ENCODE measurements at places on chromosomes 2 and 18.

DNA sequence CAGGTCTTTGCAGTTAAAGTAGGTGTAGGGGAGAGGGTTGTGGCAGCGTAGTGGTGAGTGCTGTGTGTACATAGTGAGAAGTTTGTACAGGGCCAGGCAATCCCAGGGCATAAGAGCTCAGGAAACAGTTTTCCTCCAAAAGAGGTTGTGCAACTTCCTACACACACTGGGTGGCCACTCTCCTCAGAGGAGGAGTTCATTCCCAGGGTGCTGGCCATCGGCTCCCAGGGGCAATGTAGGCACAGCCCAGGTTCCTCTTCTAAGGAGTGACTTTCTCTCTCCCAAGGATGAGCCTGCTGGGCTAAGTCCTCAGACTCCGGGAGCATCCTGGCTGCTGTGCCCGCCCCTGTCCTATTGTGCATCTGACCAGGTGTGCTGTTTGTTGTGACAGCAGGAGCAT lies 3.0 kb downstream of the ACOXL start:
- DNase-seq: no peak

GRCh38 chr2:55916473-55917049 lies 7.0 kb downstream of the EFEMP1 start:
- DNase-seq: no peak

DNA sequence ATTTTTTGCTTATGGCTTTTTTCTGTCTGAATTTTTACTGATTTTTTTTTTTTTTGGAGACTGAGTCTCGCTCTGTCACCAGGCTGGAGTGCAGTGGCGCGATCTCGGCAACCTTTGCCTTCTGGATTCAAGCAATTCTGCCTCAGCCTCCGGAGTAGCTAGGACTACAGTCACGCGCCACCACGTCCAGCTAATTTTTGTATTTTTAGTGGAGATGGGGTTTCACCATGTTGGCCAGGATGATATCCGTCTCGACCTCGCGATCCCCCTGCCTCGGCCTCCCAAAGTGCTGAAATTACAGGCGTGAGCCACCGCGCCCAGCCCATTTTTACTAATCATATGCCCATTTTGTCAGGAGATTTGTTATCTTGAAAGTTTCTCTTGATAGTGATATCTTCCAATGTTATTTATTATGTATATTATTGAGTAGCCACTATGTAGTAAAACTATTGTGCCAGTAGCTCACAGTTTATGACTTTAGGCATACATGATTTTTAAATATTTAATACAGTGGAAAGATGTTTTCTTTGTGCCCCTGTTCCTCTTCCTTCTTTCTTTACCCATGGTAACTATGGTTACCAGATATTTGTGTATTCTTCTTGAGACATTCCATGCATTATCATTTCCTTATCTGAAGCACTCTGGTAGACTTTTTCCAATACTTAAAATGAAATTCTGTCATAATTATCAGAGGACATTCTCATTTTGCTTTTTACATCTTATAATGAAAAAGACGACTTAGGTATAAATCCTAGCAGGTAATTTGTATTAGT lies 2.1 kb downstream of the HAT1 start:
- DNase-seq: no peak

DNA sequence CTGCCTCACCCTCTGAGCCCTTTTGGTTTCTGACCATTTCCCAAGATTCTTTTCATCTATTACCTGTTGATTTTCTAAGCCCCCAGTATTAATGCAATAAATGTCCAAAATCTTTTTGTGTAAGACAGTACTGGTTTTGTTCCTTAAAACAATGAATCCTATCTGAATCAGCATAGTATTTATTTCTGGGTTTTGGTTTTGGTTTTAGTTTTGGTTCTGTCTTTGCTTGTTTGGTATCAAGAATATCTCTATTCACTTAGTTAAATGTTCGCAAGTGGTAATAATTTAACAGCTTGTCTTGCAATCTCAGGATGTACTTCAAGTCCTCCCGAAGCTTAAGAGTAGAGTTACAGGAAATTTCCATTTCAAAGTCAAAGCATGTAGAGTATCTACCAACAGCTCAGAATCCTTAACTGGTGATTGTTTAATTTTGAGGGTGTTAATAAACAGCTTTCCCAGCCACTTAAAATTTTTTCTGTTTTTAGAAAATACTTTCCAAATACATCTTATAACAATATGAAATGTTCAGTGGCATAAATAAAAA lies 67.7 kb upstream of the NEDD4L start:
- no peak for DNase-seq

DNA sequence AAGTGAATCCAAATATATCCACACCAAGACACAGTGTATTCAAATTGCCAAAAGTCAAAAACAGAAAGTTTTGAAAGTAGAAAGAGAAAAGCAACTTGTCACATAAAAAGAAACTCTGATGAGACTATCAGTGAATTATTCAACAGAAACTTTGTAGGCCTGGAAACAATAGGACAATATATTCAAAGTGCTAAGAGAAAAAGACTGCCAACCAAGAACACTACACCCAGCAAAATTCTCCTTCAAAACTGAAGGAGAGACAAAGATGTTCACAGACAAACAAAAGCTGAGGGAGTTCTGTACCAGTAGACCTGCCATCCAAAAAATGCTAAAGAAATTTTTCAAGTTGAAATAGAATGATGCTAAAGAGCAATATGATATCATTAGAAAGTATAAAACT lies 69.6 kb downstream of the GYPC start:
- no peak for DNase-seq

DNA sequence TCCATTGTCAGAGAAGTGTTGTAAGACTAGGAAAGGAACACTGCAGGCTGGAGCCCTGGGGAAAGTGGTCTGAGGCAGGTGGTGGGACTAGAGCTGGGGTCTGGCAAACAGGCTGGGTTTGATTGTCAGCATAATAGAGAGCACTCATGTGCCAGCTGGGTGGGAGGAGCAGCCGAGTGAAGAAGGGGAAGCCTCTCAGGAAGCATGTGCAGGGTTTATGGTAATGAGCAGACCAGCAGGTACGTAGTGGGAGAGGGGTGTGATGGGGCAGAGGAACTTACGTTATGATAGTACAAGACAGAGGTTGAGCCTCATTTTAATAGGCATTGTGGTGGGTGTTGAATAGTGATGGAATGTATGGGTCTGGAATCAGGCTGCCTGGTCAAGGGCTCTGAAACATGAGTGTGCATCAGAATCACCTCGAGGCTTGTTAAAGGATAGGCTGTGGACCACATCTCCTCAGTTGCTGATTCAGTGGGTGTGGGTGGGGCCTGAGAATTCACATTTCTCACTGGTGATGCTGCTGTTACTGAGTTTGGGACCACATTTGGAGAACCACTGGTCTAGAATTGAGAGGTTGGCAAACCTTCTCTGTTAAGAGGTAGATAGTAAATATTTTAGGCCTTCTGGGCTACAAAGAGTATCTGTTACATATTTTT lies 1.7 kb upstream of the MGAT5 start:
- peak; percentile 9 for DNase-seq

- DNase-seq: no peak
These were observed 21.0 kb downstream of the PAX8 start for GRCh38 chr2:113257516-113258264.

GRCh38 chr2:5657231-5657630 lies 35.0 kb upstream of the SOX11 start:
- no peak for DNase-seq

DNA sequence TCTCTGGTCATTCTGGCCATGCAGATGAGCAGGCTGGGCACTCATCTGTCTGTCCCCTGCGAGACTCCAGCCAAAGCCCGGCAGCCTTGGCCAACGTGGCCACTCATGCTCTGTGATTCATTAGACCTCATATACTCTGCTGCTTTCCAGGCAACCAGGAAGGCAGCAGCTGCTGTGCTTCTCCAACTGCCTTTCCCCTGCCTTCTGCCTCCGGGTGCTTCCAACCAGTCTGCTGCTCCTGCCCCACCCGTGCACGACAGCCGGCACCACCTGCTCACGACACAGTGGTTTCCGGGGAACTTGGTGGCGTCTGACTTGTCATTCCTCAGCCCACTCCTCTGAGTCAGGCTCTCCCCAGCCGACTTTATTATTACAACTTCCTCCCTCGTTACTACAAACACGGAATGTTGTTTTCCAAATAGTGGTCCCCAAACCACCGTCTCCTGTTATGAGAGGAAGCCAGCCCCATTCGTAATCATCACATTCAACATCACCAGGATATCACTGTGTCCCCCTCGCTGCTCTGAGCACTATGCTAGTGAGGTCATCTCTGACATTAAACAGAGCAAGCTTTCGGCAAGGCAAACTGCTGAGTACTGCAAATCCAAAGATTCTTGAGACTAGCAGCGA lies 392.4 kb downstream of the ALK start:
- no peak for DNase-seq

DNA sequence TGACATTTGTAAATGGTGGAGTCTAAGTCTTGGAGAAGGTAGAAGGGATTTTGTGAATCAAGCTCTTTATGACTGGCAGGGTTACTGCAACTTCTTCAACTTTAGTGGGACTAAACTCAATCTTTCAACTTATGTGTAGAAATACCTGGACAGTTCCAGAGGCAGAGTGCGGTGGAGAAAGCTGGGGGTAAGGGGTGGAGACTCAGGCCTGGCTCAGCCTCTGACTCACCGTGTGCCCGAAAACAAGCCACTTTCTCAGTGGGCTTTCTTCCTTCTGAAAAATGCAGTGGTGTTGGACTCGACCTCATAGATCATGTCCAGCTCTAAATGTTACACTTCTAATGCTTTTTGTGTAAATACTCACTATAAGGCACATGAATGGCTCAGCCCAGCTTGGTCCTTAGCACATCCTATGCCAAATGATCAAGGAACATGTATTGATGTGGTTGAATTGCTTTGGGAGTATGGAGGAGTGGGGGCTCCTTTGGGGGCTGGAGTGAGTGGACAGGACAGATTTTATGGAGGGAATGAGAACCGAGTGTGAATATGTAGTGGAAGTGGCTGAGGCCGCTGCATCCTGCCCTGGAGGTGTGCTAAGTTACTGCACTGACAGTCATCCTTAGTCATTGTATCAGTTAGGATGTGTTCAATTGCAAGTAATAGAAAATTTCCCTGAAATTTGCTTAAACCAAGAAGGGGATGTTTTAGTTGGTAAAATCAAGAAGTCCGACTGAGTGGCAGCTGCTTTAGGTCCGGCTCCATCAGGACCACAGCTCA lies 32.2 kb upstream of the IGFBP5 start:
- DNase-seq: no peak

GRCh38 chr2:181520253-181520652 lies 63.1 kb downstream of the ITGA4 start:
- DNase-seq: no peak

DNA sequence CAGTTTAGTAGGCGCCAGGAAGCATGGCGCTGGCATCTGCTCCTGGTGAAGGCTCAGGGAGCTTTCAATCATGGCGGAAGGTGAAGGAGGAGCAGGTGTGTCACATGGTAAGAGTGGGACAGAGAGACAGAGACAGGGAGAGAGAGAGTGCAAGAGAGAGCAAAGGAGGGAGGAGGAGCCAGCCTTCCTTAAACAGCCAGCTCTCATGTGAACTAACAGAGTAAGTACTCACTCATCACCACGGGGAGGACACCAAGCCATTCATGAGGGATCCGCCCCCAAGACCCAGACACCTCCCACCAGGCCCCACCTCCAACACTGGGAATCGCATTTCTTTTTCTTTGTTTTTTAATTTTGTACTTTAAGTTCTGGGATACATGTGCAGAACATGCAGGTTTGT lies 40.8 kb upstream of the CLASP1 start:
- no peak for DNase-seq

DNA sequence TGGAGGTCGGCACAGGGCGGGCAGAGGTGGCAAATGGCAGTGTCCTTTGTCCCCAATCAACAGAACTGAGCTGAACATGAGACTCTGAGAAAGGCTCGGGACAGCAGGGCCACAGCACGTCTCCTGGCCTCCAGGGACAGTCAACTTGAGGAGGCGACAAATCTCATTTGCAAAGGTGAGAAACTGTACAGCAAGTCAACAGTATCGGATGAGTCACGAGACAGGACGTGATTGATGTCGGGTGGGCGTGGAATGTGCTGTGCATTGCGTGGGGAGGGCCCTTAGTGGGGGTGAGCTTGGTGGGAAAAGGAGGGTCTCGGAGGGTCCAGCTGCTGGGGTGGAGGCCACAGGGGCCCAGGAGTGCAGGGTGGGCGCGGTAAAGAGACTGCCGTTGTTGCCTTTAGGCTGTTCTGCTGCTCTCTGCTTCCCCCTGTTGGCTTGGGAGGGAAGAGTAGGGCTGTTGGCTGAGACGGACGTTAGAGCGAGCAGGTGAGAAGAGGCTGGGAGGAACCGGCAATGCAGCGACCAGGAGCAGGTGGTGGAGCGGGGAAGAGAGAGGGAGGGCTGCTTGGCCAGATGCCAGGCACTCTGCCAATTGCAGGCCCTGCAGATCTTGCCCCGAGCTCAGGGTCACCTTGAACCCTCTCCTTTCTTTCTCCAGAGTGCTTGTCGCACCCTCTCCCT lies 164.3 kb downstream of the BCL2 start:
- DNase-seq: peak; percentile 79

GRCh38 chr2:203904022-203904421 lies 32.5 kb upstream of the ICOS start:
- DNase-seq: no peak

DNA sequence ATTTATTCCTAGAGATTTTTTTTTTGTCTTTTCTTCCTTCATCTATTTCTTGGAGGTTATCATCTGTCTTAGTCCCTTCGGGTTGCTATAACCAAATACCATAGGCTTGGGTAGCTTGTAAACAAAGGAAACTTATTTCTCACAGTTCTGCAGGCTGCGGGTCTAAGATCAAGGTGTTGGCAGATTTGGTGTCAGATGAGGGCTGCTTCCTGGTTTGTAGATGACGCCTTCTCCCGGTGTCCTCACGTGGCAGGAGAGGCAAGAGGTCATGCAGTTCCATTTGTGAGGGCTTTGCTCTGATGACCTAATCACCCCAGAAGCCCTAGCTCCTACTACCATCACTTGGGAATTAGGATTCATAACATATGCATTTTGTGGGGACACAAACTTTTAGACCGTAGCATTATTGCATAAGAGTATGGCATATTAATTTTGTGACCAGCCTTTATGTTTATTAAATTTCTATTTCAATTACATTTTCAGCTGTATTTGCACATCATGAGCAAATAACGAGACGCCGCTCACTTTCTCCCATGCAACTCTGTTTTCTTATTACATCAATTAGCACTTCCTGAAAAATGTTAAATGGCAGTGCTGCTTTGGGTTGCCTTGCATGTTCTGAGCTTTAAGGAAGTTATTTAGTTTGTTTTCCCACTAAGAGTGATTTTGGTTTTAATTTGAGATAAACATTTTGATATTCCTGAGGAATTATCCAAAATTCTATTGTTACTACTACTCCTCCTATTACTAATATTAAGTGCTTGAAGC lies 246.4 kb upstream of the HDAC4 start:
- no peak for DNase-seq

GRCh38 chr2:233363744-233364235 lies 9.5 kb downstream of the DGKD start:
- DNase-seq: no peak

DNA sequence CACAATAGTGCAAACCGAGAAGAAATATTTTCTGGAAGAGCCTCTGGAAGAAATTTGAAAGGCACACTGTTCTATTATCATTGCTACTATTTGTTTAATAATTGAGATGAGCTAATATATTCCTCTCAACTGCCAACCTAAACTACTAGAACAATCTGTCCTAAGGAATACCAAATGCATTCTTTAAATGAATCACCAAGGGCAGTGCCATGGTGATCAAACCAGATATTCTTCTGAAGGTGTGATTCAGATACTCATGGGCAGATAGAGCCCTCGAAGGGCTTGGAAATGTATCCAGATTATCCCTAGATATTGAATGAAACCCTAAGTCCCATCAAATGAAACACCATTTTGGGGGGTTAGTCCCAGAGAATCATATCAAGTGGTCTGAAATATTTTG lies 76.6 kb downstream of the FIGN start:
- DNase-seq: no peak
